ENCODE measurements at places on chromosomes 12 and 14.
A peak's percentile ranks its signal among the peaks of the same experiment; 100 is the strongest.

- DNase-seq: no peak
These were observed 153.0 kb downstream of the SYNE2 start for GRCh38 chr14:64005822-64006221.

GRCh38 chr14:22158560-22158959 lies 430.5 kb downstream of the DAD1 start:
- DNase-seq: no peak

DNA sequence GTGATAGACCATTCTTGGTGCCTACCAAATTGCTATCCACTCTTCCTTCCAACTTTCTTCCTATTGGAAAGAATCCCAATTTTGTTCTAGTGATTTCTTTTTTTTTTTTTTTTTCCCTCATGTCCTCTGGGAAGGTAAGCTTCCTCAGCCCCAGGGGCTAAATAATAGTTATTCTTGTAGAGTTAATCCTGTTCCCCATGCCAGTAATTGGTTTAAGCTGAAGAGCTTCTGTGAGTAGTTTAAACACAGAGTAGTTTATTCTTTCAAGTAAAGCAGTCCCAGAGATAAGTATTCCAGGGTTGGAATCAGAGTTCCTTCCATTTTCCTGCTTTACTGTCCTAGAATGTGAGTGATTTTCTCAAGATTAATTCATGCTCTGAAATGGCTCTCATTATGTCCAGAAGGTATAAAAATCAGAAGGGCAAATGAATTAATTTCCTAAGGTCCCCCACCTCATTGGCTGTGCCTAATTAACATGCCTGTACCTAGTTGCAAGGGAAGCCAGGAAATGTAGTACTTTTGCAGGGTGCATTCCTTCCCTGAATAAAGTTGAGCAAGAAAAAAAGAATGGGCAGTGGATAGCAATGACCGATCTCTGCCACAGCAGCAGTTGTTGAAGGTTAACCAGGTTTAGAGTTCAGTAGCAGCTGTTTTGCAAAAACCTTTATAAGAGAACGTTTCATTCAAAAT lies 97.8 kb downstream of the PLEKHA5 start:
- DNase-seq: no peak

DNA sequence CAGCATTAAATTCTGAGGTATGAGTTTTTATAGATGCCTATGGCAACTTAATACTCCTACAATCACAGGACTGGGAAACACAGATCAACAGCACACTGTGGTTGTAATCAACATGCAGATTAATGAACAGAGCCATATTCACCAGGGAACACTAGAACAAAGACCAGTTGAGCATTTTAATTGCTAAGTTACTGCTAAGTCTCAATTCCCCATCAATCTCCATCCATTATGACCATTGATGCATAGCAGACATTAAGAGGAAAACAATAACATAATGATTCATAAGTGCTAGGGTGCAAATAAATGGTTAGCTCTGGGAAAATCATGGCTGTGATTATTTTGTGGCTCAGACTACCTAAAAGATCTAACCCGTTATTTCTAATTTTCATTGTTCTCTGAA lies 505.6 kb downstream of the TRHDE start:
- no peak for DNase-seq

DNA sequence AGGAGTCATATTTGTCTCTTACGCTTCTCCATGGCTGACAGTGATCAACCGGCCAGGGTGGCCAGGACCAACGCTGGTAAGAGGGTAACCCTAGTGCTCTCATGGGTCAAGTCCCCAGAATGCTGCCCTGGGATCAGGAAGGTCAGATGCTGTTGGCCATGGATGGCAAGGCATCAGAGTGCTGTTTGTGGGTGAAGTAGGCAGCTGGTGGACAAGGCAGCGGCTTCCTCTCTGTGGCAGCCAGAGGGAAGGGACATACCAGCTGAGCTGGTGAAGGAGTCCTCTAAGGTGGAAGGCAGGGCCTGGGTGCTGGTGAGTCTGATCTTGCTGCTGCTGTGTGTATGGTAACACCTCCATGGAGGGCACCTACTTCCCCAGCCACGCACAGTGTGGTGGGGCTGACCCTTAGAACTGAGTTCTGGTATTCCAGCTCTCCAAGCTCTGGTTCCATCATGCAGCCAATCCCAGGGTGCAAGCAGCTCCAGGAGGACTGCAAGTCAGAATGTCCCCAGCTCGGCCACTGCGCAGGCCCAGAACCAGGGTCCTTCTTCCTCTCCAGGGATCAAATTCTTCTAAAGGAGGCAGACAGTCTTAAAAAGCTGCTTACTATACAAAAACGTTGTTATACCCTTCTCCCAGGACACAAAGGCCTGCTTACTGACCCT lies 13.4 kb upstream of the SMOC1 start:
- no peak for DNase-seq

- DNase-seq: no peak
These were observed 154.8 kb downstream of the PRKCH start for GRCh38 chr14:61476105-61476753.

GRCh38 chr14:104210817-104211195 lies 72.4 kb downstream of the KIF26A start:
- DNase-seq: peak; percentile 20

DNA sequence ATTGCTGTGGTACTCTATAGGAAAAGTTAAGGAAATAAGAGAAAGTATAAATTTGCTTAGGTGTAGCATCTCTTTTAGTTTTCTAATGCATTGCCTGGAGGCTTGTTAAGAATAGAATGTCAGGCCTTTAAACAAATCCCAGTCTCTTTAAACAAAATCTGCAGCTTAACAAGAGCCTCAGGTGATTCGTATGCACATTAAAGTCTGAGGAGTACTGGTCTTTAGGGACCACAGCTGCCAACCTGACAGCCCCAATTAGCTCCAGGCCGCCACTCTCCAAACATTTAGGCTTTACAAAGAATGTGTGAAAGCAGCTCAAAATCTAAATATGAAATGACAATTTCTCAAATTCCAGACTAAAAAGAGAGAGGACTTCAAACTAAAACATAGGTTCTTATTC lies 35.7 kb downstream of the PAWR start:
- no peak for DNase-seq

DNA sequence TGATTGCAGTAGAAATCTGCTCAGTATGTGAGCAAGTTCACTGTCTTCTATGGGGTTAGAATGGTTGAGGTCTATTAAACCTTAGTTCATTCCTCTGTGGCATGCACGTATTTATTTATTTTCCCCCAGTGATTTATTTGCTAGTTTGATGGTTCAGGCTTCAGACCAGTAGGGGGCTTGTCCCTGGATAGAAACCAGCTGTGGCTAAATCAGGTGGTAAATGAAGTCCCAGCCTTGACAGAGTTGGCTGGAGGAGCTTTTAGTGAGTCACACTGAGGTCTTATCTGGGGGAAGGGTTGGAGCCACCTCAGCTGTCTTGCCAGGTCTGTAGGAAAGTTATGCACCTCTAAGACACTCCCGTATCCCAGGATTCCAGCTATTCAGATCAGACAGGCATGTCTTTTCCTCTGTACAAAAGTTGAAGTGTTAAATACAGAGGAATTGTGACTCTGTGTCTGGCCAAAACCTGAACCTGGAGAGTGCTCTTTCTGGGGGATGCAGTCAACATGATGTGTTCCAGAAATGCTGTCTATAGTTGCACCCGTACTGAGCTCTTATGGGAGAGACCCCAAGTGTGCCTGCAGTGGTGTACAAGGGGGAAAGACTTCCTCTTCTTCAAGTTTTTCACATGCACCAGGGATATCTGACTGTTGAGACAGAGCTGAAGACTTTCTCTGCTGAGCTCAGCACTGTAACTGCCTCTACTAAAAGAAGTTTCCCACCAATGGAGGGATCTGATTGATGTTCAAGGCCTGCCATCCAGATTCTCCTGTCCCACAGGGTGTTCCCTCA lies 1322.1 kb downstream of the TMEM121 start:
- DNase-seq: no peak

GRCh38 chr14:38203929-38204718 lies 3.6 kb upstream of the SSTR1 start:
- no peak for DNase-seq

GRCh38 chr12:120892265-120892664 lies 11.9 kb downstream of the SPPL3 start:
- DNase-seq: no peak

- peak; percentile 67 for DNase-seq
These were observed 752 bp downstream of the PRICKLE1 start for GRCh38 chr12:42588524-42589464.

- DNase-seq: no peak
These were observed 410.3 kb upstream of the LMO3 start for GRCh38 chr12:17016116-17016864.

DNA sequence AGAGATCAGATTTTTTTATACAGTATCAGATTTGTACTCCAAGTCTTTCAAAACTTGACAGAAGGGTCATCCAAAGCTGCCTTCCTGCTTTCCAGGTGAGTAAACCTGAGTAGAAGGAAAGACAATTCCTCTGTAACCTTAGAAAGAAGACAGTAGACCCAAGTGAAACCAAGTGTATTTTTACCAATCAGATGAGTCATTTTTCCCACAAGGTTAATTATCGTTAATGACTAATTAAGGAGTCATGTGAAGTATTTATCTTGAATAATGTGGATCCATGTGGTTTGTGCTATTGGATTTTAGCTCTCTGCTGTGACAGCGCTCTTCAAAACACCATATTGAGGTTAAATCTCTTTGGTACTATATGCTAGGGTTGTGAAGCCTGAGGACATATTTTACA lies 74.0 kb upstream of the PELI2 start:
- DNase-seq: no peak

DNA sequence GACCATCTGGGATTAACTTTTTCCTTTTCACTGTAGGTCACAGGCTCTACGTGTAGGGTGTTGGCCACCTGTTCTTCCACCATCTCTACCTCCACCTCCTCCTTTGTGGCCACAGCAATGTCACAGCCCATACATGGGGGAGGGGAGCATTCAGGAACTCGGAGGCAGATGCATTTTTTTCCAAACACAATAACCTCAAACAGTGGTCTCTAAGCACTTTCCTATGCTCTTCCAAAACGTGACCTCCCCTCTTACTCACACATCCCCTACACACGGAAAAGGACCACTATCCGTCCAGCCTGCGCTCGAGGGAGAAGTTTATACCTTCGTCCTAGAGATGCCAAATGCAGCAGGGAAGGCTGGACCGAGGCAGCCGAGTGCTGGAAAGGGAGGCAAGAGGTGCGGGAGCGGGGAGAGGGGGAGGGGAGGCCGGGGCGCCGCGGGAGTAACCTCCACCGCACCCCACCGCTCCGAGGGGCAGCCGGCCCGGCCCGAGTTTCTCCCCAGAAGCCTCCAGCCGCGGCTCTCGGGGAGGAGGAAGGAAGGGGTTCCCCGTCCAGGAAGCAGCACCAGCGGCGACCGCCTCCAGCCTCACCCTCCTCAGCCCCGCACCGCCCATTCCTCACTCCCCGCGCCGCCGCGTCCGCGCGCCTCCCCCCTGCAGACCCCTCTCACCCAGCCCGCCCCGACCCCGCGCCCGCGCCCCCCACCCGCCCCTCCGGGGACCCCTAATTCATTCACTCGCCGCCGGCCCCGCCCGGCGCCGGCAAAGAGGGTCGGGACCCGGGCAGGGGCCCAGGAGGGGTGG lies 594 bp downstream of the KRAS start:
- DNase-seq: peak; percentile 75

- DNase-seq: peak; percentile 57
These were observed 39.8 kb downstream of the SAMD4A start for GRCh38 chr14:54606631-54607133.

- DNase-seq: no peak
These were observed 173.2 kb downstream of the BRMS1L start for GRCh38 chr14:35999294-35999693.
